ENCODE measurements at places on chromosomes 13 and 19.
A peak's percentile ranks its signal among the peaks of the same experiment; 100 is the strongest.

DNA sequence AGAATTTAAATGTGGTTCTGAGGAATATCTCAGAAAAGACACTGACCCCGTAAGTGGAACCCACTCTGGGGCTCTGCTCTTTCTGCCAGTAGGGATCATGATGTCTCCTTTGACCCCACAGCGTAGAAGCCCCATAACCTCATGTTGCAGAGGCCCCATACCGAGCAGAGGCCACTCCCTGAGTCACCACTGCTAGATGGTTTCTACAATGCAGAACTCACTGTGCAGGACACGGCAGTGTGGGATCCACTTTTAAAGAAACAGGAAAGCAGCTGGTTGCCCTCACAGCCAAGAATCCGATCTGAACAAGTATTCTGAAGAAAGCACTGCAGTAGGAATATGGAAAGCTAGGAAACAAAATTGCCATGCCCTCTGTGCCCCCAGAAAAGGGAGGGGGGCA, 4.2 kb downstream of the SLC7A1 start:
- no peak for DNase-seq

DNA sequence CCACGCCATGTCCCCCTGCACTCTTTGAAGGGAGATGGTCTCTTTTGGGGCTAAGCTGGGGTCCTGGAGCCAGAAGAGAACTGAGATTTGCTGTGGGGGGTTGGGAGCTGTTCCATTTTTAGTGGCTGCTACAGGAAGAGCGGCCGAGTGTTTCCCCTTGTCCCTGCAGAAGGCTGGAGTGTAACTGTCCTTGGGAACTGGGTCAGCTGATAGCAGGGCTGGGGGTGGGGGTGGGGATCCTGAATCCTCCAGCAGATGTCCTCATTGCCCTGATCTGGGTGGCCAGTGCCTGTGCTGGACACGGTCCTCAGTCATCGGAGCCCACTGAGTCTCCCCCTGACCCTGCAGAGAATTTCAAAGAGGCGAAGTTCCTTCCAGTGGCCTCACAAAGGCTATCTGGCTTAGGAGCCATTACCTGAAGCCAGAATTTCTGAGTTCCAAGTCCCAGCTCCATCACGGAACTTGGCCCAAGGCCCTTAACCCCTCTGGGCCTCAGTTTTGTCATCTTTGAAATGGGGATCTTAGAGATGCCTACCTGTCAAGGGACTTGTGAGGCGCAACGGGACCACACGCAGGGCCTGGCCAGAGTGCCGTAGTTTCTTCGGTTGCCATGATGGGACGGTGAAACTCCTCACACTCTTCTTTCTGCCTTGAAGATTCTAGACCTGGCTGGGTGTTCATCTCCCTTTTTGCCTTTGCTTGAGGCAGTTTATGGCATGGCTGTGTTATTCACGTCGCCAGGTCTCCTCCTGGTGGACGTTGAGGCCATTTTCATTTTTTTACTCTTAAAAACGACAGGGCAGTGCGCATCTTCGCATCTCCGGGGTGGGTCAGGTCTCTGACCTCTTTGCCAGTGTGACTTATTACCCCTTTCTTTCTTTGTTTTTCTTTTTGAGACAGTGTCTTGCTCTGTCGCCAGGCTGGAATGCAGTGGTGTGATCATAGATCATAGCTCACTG, 51.9 kb downstream of the DNM2 start:
- peak; percentile 80 for DNase-seq

- DNase-seq = no peak
Measured at GRCh38 chr13:20716951-20717350, 13.5 kb downstream of the IL17D start.

DNA sequence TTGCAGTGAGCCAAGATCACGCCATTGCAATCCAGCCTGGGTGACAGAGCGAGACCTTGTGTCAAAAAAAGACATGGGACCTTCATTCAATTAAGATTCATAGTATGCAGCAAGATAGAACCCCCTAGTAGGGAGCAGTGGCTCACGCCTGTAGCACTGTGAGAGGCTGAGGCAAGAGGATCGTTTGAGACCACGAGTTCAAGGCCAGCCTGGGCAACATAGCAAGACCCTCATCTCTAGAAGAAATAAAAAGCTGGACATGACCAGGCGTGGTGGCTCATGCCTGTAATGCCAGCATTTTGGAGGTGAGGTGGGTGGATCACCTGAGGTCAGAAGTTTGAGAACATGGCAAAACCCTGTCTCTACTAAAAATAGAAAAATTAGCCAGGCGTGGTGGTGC, 7.1 kb upstream of the LGALS7 start:
- no peak for DNase-seq

DNA sequence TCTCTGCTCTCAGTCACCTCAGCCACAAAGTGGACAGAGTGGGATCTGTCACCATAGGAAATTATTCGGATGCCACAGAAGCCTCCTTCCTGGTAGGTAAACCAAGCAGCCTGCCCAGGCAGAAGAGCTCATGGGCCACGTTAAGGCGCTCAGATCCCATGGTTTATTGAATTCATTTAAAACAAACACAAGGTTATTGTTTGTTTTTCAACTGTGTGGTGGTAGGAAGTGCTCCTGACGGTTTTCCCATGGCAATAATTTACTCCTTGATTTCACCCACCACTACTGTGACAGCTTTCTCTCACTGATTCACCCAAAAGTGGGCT, 14.4 kb downstream of the BCAM start:
- DNase-seq = no peak

GRCh38 chr13:90738881-90739280, 608.6 kb upstream of the MIR17HG start:
- DNase-seq = no peak

- no peak for DNase-seq
Measured at GRCh38 chr13:75216038-75216437, 265.9 kb downstream of the TBC1D4 start.

GRCh38 chr19:3478409-3479176, 1.7 kb downstream of the SMIM24 start:
- no peak for DNase-seq

- DNase-seq = no peak
Measured at GRCh38 chr13:100491164-100491842, 97.3 kb downstream of the GGACT start.

- no peak for DNase-seq
Measured at GRCh38 chr19:12840091-12841079, 2.1 kb downstream of the MAST1 start.

- no peak for DNase-seq
Measured at GRCh38 chr13:113052206-113052605, 53.4 kb upstream of the F7 start.

DNA sequence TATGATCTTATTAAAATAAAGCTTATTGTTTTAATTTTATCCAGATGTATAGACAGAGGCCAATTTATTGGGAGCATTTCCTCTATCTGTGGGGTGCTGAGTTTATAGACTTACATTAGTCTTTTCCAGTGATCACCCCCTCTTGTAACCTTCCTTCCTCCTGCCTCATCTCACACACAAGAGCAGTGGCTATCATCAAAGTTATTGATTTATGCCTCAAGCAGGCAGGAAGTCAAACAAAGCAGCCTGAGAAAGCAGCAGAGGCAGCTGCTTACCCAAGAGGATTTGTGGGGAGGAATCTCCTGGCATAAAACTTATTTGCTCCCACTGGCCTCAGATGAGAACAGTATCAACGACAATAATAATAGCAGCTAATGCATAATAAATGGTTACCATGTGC, 26.3 kb upstream of the DCLK1 start:
- no peak for DNase-seq

GRCh38 chr13:106473154-106473553, 62.3 kb downstream of the EFNB2 start:
- no peak for DNase-seq

GRCh38 chr13:50805805-50806204, 37.7 kb downstream of the DLEU7 start:
- DNase-seq = no peak

- DNase-seq = no peak
Measured at GRCh38 chr13:46620471-46620870, 67.5 kb downstream of the LRCH1 start.

DNA sequence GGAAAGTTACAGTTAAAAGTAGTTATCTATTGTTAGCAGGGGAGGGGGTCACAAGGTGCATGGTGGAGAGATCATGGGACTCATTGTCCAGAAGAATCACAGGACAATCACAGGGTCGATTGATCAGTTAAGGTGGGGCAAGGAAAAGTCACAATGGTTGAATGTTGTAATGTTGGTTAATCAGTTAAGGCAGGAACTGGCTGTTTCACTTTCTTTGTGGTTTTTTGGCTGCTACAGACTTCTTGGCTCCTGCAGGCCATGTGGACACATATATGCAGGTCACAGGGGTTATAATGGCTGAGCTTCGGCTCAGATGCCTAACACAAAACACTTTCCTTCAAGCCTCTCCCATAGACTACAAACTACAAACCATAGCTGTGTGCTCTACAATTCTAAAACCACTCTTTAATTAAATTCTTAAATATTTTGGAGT, 6.9 kb upstream of the ZNF431 start:
- DNase-seq = no peak

GRCh38 chr19:19526581-19527370, 1.9 kb upstream of the YJEFN3 start:
- no peak for DNase-seq

GRCh38 chr19:17114414-17114831, 38.8 kb downstream of the MYO9B start:
- DNase-seq = no peak

DNA sequence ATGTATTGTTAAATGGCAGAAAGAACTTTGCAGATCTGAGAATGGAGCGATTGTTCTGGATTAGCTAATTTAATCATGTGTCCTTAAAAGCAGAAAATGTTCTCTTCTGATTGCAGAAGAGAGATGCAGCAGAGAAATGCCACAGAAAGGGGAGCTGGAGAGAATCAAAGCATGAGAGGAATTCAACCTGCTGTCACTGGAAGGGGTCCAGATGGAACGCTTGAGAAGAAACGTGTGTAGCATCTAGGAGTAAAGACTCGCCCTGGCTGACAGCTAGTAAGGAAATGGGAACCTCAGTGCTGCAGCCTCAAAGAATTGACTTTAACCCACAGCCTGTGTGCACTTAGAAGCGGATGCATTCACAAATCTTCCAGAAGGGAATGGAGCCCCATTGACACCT, 502.8 kb downstream of the KLF12 start:
- DNase-seq = no peak

DNA sequence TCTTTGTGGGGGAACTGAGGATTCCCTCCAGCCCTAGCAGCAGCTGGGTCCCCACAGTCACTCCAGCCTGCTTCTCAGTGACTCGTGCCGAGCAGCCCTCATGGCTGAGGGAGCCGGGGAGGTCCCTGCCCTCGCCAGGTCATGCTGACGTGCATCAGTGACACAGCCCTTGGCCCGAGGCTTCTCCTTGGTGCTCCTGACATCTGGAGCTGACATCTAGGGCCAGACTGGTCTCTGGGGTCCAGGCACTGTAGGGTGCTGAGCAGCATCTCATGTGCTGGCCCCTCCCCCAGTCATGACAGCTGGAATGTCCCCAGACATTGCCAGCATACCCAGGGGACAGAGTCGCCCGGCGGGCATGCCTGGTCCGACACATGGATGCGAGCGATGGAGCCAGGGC, 14.4 kb downstream of the COMP start:
- no peak for DNase-seq

GRCh38 chr19:4910594-4911281, 1.4 kb downstream of the UHRF1 start:
- DNase-seq = no peak

DNA sequence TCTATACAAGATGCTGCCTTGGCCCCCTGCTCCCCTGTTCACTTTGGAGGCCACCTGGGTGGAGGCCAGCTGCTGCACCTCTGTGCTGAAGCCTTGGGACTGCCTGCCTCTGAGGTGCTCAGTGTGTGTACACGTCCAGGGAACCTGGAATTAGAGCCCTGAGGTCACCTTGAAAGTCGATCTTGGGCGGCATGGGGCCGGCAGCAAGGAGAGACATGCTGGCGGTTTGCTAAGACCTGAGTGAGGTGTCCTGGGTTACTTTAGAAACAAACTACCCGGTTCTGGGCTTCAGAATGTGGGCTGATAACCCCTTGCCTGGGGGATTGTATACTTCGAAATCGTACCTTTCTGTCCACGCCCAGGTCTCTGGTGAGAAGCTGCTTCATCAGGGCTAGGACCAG, 25.5 kb downstream of the TSSK6 start:
- DNase-seq = no peak

DNA sequence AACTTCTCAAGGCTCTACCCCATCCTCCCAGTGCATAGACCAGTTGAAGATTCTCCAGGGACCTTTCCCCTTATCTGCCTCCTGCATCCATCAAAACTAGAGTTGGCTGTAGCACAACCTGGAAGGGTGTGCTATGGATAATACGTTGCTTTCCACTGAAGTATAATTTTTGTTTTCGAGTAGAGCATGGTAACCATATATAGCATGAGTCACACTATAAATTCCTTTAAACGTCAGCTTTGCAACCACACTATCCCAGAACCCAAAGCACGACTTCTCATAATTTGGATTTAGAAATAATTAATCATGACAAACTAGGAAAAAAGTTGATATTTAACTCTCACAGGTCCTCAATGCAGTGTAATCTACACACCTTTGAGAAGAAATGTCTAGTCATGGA, 138.3 kb upstream of the NBEA start:
- no peak for DNase-seq

DNA sequence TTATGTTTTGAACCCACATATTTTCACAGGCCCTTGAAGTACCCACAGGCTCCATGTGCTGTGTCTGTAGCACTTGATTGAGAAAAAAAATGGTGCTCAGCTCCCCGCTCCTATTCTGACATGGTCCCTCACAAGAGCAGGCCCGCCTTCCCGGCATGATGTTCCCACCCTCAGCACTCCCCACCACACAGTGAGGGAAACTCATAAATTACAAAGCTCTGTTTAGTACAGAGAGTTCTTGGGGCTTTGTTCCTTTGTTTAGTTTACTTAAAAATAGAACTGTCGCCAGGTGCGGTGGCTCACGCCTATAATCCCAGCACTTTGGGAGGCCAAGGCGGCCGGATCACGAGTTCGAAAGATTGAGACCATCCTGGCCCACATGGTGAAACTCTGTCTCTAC, 25.9 kb upstream of the ABCC4 start:
- no peak for DNase-seq

DNA sequence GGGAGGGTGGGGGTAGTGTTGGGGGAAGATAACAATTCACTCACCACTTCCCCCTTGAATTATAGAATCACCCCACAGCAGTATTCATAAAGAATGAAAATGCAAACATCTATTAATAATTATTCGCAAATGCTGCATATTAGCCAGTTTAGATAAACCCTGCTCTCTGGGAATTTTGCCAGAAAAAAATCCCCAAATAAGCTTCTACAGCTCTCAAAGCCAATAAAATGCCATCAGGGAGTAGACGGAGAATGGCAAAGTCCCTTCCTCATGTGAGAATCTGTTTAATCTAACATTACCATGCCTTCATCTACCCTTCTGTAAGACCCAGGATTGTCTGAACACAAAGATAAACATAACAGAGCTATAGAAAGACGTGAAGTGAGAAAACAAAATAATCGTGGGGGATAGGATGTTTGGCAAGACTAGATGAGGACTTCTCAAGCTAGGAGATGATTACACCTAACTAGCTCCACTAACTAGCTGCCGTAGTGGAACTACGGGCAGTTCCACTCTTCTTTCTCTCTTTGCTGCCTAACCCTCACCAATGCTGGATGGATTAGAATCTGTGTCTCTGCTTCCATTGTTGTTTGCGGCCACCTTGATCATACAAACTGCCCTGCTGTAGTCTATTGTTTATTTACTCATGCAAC, 32.4 kb upstream of the CACNA1A start:
- no peak for DNase-seq

- no peak for DNase-seq
Measured at GRCh38 chr19:10268071-10268470, 2.8 kb upstream of the ICAM1 start.

- no peak for DNase-seq
Measured at GRCh38 chr13:61857198-61857597, 441.5 kb upstream of the PCDH20 start.
